ENCODE measurements at places on chromosomes 13 and 19. TPM values are rescaled to one million over a fixed set of nuclear protein-coding genes. Genes with fewer than 3 reads are reported as not detected.

- DNase-seq: no peak
Observed at GRCh38 chr19:15584095-15584494, 30.9 kb upstream of the CYP4F8 start.

Gene PRKCG
- 0.09 TPM for total RNA-seq

GRCh38 chr13:57925250-57925649 lies 293.7 kb downstream of the PCDH17 start:
- DNase-seq: no peak

- DNase-seq: no peak
Observed at GRCh38 chr13:27005976-27006518, 165.6 kb downstream of the USP12 start.

DNA sequence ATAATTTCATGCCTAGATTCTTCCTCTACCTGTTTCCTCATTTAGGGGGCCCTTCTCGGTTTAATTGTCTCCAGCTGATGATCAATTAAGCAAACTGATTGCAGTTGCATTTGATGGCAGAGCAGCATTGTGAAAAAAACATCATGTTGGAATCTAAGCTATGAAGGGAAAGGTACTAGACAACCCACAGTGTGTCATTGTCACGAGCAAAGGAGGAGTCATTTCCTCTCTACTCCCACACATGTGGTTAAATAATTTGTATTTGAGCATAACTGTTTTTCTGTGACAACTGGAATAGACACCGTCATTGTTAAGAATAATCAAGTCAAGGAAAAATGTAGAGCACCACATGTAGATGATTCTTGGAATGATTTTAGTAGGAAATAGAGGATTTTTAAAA lies 240.3 kb downstream of the DCT start:
- DNase-seq: no peak

- no peak for DNase-seq
Observed at GRCh38 chr13:42865768-42866102, 84.4 kb downstream of the FAM216B start.

Gene SLAIN1
- 9.7 TPM for total RNA-seq

DNA sequence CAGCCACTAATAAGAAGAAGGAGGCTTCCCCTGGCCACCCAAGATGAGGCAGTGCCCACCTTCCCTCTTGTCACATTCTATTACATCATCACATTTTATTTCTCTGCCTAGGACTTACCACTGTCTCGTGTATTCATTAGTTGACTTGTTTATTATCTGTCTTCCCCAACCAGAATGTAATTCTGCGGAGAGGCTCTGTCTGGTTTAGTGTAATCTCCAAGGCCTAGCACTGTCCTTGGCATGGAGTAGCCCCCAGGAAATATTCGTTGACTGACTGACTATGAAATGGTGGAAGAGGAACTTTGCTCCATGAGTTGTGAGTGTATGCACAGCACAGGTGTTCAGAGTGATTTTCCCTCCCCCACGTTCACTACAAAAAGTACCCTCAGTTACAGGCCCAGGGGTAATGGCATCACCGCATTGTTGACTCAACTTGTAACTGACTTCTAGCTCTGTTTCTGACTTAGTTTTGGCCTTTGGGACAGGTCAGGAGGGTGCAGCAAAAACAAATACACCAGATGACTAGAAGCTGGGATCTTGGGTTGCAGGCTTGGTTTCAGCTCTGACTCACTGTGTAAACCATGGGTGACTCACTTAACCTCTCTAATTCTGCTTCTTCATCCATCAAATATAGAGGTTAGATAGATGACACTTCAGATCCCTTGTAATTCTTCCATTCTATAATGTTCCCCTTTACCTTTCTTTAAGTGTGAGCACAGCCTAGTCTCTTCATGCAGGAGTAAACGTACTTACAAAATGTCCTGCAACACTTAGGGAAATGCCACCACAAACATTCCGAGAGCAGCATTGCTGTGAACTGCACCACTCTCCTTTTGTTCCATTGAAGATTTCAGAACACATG lies 229.7 kb downstream of the KCNRG start:
- DNase-seq: peak; percentile 72

DNA sequence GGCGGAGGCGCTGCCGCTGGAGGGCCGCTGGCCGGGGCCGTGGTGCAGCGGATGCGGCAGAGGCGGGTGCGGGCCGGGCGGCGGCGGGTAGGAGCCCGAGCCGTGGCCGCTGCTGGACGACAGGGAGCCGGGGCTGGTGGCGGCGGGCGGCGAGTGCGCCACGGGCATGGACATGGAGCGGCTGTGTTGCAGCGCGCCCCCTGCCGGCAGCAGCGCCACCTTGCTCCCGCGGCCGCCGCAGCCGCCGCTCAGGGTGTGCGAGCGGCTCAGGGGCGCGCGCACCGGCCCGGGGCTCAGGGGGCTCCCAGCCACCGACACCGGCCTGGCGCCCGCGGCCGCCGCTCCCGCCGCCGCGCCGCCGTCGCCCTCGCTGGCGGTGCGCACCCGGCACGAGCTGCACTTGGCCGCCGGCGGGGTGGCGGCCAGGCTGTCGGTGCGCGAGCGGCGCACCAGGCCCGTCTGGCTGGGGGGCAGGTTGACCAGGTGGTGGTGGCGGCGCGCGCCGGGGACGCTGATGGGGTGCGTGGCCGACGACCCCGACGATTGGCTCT lies 1.7 kb downstream of the IRS2 start:
- DNase-seq: peak; percentile 81

GRCh38 chr13:95499811-95500712 lies 52.5 kb upstream of the CLDN10 start:
- no peak for DNase-seq

- no peak for DNase-seq
Observed at GRCh38 chr13:101325423-101325822, 90.9 kb downstream of the NALCN start.

Gene PTPRS
- 184 TPM for total RNA-seq

DNA sequence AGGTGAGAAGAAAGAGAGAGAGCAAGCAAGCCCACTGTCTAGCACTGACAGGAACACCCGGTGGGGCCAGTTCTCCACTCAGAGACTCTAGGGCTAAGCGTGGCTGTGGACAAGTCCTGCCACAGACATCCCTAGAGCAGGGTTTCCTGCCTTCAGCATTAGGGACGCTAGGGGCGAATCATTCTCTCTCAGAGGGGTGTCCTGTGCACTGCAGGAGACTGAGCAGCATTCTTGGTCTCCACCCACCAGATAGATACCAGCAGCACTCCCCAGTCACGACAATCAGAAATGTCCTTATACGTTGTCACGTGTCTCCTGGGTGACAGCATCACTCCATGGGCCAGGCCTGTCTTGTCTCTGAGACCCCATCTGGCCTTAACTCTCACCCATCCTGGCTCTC lies 1.5 kb downstream of the OR10H1 start:
- no peak for DNase-seq

DNA sequence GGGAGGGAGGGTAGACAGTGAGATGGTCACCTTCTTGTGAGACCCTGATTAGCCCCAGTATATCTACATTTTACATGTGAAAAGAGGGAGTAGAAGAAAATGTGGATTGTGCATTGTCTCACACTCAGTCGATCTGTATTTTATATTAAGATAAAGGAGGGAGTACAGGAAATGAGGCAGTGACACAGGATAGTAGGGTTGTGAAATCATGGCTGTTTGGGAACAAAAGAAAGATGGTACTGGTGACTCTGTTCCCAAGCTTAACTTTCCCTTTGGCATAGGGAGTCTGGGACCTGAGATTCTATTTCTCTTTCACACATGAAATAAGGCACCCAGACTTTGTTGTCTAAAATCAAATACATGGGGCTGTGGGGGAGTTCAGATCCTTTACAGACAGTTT lies 194.7 kb downstream of the ABCC4 start:
- no peak for DNase-seq
